GDM1 (cell line): ENCODE measurements at places on chromosomes 13 and 19.

GRCh38 chr19:3324405-3324856 lies 42.0 kb upstream of the NFIC start:
- no peak for DNase-seq

- no peak for DNase-seq
These were observed 54.9 kb downstream of the SIAH3 start for GRCh38 chr13:45796426-45797235.

DNA sequence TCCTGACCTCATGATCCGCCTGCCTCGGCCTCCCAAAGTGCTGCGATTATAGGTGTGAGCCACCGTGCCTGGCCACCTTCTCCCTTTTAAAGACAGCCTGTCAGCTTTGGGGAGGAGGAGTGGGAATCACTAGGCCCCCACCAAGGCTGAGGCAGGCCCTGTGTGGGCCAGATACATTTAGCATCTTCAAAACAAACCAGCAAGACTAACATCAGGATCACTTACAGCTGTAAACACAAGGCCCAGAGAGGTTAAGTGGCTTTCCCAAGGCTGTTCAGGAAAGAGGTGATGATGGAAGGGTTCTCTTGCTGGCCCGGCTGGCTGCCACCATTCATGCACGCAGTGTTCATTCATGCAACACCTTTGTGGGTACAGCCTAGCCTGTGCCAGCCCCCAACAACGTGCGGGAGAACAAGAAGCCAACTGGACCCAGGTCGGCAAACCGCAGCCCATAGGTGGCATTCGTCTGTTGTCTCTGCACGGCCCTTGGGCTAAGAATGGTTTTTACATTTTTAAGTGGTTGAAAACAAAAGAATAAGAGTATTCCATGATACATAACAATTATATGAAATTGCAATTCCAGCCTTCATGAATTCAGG lies 23.0 kb downstream of the IER2 start:
- DNase-seq: no peak

DNA sequence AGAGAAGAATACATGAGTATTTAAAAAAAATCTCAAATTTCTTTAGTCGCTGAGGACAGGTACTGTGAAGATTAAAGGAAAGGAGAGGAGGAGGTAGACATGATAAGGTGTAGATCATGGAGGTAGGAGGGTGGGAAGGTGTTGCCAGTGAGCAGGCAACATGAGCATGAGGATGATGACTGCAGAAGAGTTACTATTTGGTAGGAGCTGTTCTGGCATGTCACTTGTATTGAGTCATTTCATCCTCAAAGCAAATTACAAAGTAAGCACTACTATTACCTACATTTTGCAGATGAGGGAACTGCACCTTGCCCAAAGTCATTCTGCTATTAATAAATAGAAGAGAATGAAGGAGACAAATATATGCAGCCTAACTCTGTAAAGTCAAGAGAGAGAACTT lies 435.8 kb upstream of the KLF12 start:
- no peak for DNase-seq

GRCh38 chr19:52188822-52189734 lies 774 bp upstream of the PPP2R1A start:
- no peak for DNase-seq

- no peak for DNase-seq
These were observed 629.9 kb downstream of the DIAPH3 start for GRCh38 chr13:59533561-59534555.

- DNase-seq: no peak
These were observed 38.7 kb downstream of the C13orf46 start for GRCh38 chr13:113935001-113935844.

DNA sequence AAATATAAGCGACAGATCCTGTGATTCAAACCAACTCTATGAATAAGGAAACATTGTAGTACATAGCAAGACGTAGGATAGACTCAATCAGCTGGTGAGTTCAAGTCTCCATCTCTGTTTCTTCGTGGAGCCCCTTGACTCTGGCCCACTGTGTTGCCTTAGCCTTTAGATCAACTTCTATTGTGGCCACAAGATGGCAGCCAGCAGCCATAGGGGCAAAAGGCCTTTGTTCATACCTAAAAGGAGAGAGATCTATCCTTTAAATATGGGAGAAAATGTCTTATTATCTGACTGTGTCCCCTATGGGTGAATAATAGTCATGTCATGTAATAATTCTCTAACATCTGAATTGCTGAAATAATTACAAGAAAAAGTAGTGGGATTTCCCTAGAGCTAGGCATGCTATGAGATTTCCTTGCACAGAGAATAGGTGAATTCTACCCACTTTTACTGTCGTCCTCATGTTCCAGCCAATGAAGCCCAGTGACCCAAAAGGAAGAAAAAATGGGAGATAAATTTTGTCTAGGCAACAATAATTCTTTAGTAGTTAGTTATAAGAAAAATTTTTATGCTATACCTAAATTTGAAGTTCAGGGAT lies 129.4 kb downstream of the PCDH20 start:
- no peak for DNase-seq

DNA sequence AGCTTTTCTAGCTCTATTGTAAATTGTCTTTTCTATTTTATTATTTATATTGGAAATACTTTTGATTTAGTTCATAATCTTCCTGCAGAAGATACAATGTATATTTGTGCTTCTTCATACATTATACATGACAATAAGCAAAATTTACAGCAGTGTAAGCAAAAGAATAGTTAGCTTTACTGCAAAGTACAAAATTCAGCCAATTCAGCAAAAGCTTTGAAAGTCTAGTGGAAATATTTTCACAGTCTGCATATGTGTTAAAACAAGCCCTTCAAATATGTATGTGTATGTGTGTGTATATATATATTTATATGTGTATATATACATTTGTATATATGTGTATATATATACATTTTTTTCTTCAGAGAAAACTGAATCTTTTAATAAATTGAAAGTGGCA lies 879.1 kb downstream of the SLITRK1 start:
- DNase-seq: no peak

- DNase-seq: no peak
These were observed 249.2 kb upstream of the SGCG start for GRCh38 chr13:22931576-22931975.

- no peak for DNase-seq
These were observed 12.3 kb downstream of the FAM187B start for GRCh38 chr19:35216016-35216832.

GRCh38 chr13:77536358-77536757 lies 852 bp downstream of the SCEL start:
- DNase-seq: no peak

DNA sequence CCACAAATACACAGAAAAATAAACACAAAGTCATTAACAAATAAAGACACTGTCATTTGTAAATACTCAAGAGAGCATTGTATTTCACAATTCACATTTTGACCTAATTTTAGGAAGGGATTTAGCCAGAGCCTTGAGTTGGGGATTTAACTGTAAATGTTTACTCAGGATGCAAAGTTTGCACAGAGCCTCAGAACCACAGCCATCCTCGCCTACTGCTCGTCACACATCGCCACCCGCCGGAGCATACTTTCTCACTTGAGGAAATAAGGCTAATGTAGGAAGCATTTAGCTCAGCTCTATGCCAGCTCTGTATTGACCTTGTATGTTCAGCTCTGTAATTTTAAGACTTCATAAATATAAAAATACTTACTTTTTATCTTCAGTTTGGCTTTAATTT lies 442.7 kb downstream of the OXGR1 start:
- DNase-seq: no peak

DNA sequence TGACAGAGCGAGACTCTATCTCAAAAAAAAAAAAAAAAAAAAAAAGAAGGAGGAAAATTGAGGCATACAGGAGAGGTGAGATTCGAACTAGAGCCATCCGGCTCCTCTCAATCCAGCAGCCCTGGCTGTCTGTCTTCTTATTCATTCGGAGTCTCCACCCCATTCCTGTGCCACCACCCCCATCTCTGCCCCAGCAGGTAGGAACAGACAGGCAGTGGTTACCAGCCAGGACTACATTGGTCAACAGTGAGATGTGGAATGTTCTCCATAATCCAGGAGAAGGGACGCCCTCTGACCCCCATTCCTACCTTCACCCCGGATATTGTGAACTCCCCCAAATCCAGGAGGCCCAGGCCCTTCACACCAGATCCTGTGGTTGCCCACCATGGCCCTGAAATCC lies 6.6 kb upstream of the S1PR2 start:
- DNase-seq: no peak

DNA sequence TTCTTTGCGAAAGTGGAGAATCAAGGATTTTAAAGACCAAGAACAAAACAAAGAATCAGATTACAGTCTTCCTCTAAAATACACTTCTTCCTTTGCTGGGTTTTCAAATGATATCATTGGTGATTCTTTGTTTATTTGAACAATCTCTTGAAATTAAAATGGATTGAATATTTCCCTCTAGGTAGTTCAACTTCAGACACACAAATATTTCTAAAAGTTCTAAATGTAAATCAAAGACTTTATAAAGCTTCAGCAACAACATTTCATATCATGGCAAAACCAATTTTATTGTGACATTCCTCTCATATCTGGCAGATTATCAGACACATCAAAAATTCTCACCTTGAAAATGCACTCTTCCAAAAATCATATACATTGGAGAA lies 13.0 kb downstream of the ZIC2 start:
- DNase-seq: no peak
